ENCODE measurements at places on chromosomes 3 and 15. TPM values are rescaled to one million over a fixed set of nuclear protein-coding genes. Genes with fewer than 3 reads are reported as not detected.

GRCh38 chr3:47594792-47595191 lies 16.1 kb upstream of the CSPG5 start:
- DNase-seq = no peak

Gene C15orf62
- 1.6 TPM for polyA plus RNA-seq

- DNase-seq = no peak
Observed at GRCh38 chr3:48407542-48408099, 22.3 kb downstream of the PLXNB1 start.

- no peak for DNase-seq
Observed at GRCh38 chr15:71334873-71335272, 219.6 kb downstream of the THSD4 start.

Gene RAB7A
- 288 TPM for polyA plus RNA-seq

- DNase-seq = peak; percentile 32
Observed at GRCh38 chr15:67456677-67457529, 64.0 kb upstream of the C15orf61 start.

DNA sequence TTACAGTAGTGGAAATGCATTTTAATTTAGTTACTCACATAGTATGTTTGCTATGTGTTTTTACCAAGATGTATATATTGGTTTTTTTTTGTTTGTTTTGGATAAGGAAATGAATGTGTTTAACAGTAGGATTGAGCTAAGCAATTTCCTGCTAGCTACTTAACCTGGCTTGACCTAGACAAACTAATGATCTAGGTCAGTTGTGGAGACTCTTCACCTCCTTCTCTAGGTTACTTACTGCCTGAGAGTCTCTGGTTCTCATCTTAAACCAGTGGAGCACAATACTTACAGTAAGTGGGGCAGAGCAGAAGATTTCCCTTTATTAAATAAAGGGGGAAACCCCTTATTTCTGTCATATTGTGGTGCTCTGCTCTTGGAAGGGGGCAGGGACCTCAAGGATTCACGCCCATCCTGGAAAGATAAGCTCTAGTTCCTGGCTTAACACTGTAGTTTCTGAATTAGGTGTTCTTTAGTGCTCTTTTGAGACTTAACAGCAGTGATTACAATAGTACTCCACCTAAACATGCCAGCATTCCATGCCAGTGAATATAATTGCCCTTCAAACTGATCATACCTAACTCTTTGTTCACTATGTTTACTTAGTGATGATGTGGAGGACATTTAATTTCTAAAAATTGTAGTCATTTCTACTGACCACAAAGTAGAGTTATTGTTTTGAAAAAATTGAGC lies 79.9 kb downstream of the UBP1 start:
- DNase-seq = no peak

- DNase-seq = no peak
Observed at GRCh38 chr3:195425849-195426248, 17.0 kb downstream of the ACAP2 start.
